ENCODE measurements at places on chromosomes 2 and 18.

GRCh38 chr2:226411205-226411604, 388.4 kb downstream of the IRS1 start:
- no peak for DNase-seq

DNA sequence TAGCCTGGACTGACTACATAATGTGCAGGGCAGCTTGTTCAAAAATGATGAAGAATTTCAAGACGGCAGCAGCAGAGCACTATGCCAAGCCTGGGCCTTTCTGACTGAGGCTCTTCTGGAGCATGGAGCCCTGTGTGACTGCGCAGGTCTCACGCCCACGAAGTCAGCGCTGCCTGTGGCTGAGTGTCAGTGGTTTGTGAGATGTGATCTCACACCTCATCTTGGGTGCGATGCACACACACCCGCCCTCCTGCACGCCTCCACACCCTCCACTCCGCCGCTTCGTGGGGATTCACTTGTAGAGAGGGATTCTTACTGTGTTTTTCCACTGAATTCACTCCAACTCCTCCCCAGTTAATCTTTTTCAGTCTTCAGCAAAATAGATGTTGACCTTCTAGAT, 103.9 kb downstream of the VIT start:
- DNase-seq: no peak

- DNase-seq: no peak
Observed at GRCh38 chr2:191066197-191066918, 52.4 kb upstream of the STAT1 start.

DNA sequence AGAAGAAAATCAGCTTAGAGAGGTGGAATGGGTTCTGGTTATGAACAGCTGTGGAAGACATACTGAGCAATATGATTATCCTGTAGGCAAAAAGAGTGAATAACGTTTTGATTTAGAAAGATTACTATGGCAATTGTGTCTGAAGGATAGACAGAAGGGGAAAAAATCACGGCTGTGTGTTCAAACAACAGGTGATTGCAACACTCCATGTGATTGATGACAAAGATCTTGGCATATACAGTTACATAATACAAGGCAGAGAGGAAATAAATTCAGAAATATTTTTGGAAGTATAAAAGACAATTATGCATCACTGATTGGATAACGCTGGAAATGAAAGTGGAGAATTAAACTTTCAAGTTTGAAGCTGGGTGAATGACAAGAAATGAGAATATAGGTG, 58.5 kb upstream of the KCNJ3 start:
- no peak for DNase-seq

- DNase-seq: no peak
Observed at GRCh38 chr2:203993011-203993410, 56.4 kb downstream of the ICOS start.

GRCh38 chr18:64264171-64264570, 115.3 kb upstream of the LINC00305 start:
- DNase-seq: no peak

DNA sequence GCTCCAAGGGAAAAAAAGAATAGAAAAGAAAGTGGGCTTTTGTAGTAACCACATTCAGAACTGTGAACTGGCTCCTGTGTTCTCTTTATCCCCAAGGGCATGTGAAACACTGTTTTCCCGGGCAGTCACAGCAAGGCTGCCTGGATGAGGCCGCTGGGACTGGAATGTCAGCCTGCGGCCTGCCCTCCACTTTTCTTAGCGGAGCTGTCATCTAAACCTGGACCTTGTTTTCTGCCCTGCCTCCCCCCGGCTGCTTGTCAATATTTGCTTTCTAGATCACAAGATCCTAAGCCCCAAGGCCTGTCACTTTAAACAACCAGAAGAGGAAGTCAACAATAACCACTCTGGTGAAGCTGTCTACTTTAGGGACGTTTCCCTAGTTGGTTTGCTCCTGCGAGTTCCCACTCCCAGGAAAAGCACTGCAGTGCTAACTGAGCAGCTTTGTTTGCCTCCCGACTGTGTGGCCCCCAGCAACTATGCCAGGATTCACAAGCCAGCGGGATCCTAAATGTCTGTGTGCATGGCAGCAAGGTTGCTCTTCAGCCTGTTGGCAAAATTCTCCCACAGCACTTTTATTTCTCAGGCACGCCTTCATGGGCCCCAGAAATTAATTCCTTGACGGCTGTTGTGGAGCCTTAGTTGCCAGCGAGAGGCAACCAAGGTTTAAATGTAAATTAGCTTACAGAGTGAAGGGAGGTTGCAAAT, 30.6 kb downstream of the SOWAHC start:
- no peak for DNase-seq

DNA sequence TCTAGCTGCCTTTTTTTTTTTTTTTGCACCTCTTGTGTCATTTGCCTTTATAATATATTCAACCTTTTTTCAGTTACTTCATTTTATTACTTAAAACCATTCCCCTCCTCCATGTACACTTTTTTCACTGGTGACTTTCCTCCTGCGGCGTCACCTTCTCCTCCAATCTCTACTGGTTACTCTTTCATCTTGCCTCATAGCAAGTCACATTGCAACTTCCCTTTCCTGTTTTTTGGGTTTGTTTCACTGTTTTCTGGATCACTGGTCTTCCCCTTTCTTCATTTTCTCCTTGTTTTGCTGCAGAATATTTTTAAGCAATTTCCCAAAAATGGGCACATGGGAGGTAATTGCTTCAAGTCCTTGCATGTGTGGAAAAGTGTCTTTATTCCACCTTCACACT, 37.7 kb upstream of the GPR155 start:
- no peak for DNase-seq

GRCh38 chr2:146079216-146079615, 1559.3 kb upstream of the ZEB2 start:
- no peak for DNase-seq

DNA sequence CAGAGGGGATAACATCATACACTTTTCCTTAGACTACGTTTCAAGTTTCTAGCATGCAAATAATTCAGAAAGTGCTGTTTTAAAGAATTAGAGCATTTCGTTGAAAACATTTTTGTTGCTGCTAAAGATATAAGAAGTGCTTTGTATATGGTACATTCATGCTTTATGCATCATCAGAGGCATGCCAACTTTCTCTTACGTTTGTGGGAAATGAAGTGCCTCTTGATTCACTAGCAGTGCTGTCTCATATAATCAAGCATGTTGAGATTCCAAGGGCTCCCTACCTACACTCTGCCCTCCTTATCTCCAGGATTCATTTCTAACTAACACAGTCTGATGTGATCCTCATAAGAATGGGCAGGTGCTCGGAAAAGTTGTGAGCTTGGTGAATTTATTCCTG, 748.6 kb upstream of the DDX18 start:
- no peak for DNase-seq

- no peak for DNase-seq
Observed at GRCh38 chr2:223101340-223102039, 49.5 kb downstream of the KCNE4 start.

- DNase-seq: no peak
Observed at GRCh38 chr2:17163638-17164037, 354.6 kb downstream of the RAD51AP2 start.

DNA sequence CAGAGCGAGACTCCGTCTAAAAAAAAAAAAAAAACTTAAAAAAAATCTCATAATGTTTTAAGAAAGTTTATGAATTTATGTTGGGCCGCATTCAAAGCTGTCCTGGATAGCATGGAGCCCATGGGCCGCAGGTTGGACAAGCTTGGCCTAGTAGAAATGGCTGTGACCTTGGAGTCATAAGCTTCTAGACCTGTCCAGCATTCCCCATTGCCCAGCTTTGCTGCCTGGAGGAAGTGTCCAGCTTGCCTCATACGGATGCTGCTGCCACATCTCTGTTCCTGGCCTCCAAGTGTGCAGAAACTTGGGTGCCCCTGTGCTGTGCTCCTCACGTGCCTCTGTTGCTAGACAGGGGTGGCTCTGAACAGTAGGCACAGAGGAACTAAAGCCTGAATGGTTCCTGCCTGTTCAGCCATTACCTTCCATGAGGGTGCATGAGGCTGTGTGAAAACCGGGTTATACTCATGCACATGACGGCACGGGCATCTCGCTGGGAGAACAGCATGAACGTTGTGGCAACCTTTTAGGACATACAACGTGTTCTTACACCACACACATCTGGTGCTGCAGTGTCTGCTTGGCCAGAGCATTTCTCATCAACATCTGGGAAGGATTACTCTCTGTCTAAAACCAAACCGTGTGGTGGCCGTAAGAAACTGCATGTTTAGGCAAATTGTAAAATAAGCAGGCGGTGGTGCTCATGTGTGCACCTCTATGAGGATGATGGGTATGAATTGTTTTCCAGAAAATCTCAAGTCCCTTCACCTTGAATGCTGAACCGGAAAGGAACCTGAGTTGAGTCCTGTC, 38.2 kb downstream of the FHOD3 start:
- no peak for DNase-seq

DNA sequence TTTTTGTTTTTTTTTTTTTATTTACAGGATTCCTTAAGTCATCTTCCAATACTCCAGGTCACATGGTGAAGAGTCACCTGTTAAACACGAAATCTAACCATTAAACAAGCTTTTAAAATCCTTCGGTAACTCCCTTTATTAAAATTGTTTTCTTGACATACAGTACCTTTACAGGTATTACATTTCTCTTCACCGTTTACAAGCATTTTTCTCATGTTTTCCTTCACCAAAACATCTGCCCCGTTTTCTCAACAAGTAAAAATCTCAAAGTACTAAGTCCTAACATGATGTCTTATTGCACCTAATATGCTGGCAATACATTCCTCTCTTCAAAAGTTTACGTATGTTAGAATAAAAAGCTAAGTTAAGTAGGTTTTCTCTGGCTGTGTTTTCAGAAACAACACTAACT, 1.1 kb downstream of the PUM2 start:
- no peak for DNase-seq

DNA sequence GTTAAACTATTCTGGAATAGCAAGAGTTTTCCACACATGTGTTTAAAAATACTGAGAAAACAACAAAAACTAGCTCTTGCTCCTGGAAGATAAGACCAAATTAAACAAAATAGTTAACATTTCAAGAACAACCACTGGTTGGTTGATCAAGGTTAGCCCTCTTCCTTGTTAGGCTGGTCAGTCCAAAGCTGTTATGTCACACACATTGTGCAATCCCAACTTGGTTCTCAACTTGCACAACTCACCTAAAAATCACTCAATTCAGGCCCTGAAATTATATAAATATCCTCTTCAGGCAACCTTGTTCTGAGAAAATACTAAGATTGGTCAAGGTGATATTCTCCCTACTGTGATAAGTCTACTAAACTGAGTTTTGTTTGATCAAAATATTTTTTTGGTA, 169.7 kb upstream of the LRP1B start:
- no peak for DNase-seq

- DNase-seq: no peak
Observed at GRCh38 chr18:3879836-3880120, 429.8 kb downstream of the TGIF1 start.

GRCh38 chr2:15041429-15041837, 408.9 kb downstream of the LRATD1 start:
- DNase-seq: no peak

GRCh38 chr18:9321736-9322135, 12.8 kb upstream of the TWSG1 start:
- DNase-seq: no peak

DNA sequence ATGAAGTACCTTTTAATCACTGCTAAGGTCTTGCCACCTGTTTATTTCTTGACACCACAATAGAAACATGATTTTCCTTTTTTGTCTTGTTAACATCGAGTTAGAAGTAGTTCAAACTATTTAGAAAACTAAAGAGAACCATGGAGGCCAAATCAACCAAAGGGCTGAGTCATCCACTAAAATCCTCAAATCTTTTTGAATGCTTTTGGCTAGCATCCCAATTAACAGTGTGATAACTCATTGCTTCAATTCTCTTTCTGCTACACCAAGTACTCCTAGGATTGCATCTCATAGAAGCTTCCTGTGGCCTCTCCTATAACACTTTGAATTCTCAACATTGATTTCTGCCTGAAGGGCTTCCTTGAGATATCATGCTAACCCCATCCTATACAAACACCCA, 159.9 kb upstream of the MMADHC start:
- DNase-seq: no peak

- peak; percentile 6 for DNase-seq
Observed at GRCh38 chr2:11175293-11175795, 20.1 kb downstream of the SLC66A3 start.

- no peak for DNase-seq
Observed at GRCh38 chr2:88711897-88712296, 20.4 kb downstream of the RPIA start.

- DNase-seq: no peak
Observed at GRCh38 chr2:126449677-126450076, 206.3 kb upstream of the GYPC start.
